ENCODE measurements at places on chromosomes 13 and 19. TPM values are rescaled to one million over a fixed set of nuclear protein-coding genes. Genes with fewer than 3 reads are reported as not detected.

GRCh38 chr19:45094137-45094536 is 1.2 kb downstream of the PPP1R37 start:
- DNase-seq: no peak

DNA sequence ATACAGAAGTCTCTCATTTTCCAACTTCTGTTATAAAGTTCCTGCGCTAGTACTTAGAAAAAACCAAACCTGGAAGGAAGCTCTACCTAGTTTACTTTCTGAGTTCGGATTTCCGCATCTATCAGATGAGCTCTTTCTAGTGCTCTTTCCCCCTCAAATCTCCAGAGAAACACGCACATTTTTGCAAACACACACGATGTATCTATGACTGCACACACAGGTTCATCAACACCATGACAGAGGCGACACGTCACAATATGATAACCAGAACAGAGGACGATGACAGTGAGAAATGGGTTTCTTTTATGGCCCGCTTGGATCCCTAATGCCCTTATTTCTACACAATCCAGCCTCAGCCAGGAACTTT is 629 bp upstream of the LRRC63 start:
- no peak for DNase-seq

The CCL25 gene
- not detected for total RNA-seq

GRCh38 chr19:35928507-35928906 is 7.7 kb upstream of the LRFN3 start:
- no peak for DNase-seq

DNA sequence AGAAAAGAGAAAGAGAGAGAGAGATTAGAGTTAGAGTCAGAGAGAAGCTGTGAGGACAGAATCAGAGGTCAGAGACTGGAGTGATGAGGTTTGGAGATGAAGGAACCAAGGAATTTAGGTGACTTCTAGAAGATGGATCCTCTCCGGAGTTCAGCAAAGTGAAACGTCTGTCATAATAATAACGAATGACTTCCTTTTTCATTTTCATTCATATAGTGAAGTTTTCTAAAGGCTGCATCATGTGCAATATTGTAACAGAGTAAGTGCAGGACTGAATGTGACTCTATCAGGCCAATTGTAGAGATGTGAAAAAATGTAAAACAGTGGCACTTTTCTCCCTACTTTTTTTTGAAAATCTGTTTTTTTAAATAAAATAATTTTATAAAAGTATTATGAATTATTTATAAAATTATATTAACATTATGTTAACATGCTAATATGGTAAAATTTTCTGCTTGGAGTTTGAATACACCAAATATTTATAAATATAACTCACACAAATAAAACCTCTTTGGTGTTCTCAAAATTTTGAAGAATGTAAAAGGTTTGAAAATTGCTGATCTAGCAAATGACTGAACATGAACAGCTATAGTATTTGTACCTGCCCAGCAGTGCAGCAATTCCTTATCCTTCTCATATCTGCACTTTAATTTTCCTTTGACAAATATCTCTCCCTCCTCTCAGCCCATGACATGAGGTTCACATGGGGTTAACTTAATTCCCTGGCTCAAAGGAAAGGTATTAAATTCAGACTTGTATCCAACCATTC is 4.2 kb upstream of the TNFSF11 start:
- no peak for DNase-seq

DNA sequence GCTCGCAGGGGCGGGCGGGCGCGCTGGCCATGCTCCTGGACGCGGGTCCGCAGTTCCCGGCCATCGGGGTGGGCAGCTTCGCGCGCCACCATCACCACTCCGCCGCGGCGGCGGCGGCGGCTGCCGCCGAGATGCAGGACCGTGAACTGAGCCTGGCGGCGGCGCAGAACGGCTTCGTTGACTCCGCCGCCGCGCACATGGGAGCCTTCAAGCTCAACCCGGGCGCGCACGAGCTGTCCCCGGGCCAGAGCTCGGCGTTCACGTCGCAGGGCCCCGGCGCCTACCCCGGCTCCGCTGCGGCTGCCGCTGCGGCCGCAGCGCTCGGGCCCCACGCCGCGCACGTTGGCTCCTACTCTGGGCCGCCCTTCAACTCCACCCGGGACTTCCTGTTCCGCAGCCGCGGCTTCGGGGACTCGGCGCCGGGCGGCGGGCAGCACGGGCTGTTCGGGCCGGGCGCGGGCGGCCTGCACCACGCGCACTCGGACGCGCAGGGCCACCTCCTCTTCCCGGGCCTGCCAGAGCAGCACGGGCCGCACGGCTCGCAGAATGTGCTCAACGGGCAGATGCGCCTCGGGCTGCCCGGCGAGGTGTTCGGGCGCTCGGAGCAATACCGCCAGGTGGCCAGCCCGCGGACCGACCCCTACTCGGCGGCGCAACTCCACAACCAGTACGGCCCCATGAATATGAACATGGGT is 599 bp downstream of the ZIC2 start:
- no peak for DNase-seq

- no peak for DNase-seq
Measured at GRCh38 chr13:90055121-90055520, 1292.4 kb upstream of the MIR17HG start.

GRCh38 chr19:38841787-38842438 is 7.9 kb downstream of the HNRNPL start:
- DNase-seq: no peak

The VSTM2B gene
- not detected for total RNA-seq
